ENCODE measurements at places on chromosomes 4 and X.

GRCh38 chr4:164081801-164082200, 587.3 kb downstream of the TMA16 start:
- no peak for DNase-seq

- DNase-seq = no peak
Observed at GRCh38 chr4:158809611-158810486, 41.0 kb downstream of the FNIP2 start.

DNA sequence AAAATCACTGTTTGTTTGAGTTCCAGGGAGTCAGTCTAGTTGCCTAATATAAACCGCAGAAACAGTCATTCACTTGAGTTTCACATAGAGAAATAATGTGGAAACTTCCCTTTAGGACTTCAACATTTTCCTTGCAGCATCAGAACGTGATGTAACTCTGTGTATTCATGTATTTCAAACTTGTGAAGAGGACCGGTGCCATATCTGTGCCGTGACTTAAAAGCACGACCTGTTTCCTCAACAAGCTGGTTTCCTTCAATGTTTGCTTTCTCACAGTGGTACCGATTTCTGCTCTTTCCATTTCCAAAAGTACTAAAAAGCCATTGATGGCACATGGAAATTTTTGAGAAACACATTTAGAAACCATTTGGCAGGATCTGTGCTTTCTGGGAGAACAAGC, 166.6 kb upstream of the RAPGEF2 start:
- no peak for DNase-seq

DNA sequence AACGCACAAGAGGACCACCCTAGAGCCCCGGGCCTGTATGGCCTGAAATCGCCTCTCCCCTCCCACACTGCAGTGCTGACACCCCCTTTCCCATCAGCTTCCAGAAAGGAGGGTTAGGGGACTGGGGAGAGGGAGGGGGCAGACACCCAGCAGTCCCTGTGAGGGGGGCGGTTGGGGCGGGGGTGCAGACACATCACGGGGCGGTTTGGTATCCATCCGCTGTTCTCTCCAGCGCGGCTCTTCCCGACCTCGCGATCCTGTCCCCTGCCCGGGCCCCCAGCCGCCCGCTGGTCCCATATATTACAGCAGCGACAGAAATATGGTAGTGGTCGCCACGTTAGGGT, 404 bp upstream of the GPRASP2 start:
- no peak for DNase-seq

GRCh38 chr4:137421796-137422195, 110.5 kb downstream of the PCDH18 start:
- DNase-seq = no peak

GRCh38 chr4:158873795-158874401, 105.1 kb downstream of the FNIP2 start:
- no peak for DNase-seq

- no peak for DNase-seq
Observed at GRCh38 chrX:72477781-72478181, 94.9 kb downstream of the HDAC8 start.

- no peak for DNase-seq
Observed at GRCh38 chrX:27674491-27674890, 84.3 kb downstream of the DCAF8L2 start.

DNA sequence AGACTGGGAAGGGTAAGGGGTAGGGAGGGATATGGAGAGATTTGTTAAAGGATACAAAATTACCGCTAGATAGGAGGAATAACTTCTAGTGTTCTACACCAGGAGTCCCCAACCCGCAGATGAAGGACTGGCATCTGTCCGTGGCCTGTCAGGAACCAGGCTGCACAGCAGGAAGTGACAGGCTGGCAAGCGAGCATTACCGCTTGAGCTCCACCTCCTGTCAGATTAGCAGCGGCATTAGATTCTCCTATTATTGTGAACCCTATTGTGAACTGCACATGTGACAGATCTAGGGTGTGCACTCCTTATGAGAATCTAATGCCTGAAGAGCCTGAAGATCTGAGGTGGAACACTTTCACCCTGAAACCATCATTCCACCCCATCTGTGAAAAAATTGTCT, 27.9 kb upstream of the BBS7 start:
- DNase-seq = no peak

DNA sequence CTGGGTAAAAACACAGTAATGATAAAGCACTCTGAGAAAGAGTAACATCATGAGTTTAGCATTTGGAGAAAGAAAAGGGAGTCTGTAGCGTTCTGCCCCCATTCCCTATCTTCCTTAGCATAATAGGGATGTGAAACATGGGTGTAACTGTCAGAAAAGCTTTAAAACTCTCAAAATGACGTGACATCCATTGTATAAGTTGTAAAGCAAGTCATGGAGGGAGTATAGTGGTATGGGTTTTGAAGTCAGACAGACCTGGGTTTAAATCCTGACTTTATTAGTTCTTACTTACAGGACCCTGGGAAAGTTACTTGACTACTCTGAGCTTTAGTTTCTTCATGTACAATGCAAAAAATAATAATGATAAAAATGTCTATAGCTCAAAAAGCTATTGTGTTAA, 17.1 kb downstream of the FBXO8 start:
- DNase-seq = no peak

DNA sequence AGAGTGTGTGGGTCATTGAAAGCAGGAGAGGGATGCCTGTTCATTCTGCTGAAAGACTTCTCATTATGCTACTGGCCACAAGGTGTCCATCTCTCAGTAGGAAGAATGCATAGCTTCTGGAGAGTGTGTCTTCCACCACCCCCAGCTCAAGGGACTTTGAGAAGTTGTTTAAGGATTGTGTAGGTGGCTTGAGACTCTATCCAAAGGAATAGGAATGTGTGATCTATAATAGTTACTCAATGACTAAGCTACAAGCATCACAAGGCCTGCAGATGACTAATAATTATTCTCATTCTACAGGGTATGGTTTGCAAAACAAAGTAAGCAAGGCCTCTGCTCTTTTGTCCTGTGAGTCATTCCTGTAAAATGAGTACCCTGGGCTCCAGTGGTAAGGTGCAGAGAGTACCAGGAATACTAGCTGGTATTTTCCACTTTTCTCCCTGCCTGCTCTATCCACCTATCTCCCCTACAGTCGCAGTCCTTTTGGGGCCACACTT, 279.8 kb upstream of the BOD1L1 start:
- no peak for DNase-seq

GRCh38 chrX:140229191-140229590, 263.9 kb upstream of the CXorf66 start:
- no peak for DNase-seq

DNA sequence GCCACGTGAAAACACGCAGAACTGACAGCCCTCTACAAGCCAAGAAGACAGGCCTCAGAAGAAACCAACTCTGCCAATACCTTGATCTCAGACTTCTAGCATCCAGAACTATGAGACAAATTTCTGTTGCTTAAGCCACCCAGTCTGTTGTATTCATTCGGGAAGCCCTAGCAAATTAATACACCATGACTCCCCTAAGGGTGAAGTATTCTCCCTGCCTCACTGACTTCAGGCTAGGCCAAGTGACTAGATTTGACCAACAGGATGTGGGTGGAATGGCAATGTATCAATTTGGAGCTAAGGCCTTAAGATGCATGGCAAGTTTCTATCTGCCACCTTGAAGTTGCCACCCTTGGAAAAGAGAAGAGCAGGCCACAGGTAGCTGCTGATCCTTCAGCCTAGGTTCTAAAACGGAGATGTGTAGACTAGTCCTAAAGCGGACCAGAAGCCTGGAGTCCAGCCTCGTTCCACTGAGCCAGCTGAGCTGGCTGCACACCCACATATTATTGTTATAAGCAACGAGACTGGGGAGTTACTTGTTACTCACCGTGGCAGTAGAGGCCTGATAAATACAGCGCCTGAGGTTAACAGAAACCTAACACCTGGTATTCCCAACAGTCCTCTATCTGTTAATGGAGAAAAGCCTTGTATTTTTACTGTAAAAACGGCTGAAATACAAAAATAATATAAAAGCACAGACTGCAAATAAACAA, 16.4 kb downstream of the SCARB2 start:
- no peak for DNase-seq

DNA sequence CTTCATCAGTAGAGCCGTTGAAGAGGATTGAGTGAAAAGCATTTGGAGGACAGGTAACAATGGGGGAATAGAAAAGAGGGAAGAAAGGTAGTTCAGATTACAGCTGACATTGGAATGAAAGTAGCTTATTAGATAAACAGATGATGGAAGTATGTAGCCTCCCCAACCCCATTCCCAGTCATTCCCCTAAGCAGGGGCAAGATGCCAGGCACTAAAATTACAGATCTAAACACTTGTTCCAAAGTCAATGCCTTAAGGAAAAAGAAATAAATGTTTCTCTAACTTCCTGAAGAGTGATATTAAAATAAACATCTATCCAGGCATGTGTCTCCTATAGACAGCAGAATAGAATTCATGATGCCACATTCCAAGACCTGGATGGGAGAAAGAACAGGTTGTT, 350.8 kb downstream of the PDGFC start:
- no peak for DNase-seq

DNA sequence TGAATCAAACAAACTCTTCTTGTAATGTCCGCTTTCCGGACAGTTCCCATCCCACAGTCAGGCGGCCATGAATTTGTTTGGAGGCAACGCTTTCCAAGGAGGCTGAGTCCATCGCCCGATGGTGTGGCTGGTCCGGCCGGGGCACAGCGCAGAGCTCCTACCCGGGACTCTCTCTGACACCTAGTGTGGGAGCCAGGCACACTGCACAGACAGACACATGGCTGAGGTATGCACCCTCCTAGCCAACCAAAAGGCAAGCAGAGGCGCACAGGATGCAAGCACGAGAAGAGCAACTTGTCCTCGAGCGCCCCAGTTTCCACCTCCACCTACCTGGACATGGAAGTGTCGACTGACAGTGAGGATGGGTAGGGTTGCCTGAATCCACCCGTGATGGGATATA, 87.5 kb downstream of the LEF1 start:
- DNase-seq = no peak

DNA sequence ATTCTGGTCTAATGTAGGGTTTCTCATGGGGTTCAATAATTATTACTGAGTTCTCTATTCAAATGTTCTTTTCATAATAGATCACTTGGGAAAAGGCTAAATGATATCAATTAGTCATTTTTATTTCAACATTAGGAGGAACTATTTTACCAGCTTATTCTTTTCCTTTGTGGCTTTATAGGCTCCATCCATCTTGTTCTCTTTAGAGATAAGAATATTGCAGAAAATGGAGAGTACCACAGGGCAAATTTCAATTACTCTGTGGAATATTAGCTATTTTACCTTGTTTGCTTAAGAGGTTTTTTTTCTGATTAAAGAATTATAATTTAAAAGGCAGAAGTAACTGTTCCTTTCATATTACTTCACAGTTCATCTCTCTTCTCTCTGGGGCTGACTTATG, 55.8 kb downstream of the MAP9 start:
- no peak for DNase-seq

DNA sequence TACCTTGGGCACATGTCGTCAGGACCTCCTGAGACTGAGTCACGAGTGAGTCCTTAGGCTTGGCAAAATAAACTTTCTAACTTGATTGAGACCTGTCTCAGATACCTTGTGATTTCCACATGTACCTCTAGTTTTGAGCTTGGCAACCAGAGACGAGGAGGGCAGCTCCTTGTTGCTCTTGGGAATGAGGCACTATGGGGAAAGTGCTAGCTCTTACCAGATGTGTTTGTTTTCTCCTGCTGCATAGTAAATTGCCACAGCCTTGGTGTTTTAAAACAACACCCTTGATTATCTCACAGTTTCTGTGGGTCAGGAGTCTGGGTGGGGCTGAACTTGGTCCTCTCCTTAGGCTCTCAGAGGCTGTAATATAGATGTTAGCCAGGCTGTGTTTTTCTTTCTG, 59.1 kb upstream of the MAML3 start:
- DNase-seq = no peak

DNA sequence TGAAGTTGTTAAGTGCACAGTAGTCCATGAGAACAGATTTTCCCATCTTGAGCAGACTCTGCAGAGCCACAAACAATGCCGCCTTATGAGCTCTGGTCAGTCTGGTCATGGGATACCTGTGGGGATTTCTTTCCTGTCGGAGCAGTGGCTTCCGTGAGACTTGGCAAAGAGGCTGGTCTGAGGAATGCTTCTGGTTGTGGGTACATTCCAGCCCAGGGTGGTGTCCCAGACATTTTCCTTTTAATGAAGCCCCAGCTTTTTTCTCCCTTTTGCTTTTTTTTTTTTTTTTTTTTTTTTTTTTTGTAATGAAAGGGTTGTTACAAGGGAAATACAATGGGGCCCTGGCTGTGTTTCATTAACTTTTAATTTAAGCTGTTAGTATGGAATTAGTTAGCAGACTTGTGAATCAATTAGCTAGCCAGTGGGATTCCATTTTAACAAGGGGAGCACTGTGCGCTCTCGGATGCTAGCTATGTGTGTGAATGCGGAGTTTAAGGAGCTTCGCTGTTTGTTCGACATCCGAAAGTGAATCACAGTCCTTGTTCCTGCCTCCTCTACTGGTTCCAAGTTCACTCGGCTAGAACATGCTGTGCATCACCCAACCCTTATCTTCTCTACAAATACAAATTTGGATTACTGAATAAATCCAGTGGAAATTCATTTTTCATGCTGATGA, 225.1 kb downstream of the CBR4 start:
- DNase-seq = no peak

DNA sequence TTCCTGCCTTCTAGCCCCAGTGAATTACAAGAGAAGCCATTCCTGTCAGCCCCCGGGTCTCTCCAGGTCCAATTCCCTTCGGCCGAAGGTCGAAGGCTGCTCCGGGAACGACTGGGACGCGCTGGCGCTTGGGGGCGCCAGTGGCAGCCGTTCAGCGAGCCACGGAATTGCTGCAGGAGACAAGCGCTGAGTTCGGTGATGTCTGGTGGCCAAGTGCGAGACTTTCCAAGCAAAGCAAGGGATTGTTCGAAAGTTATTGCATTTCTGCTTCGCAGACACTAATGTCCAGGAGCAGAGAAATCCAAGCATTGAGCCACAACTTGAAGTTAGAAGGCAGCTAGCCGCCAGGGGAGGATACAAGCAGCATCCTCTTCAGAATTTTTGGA, 1.1 kb upstream of the DKK2 start:
- no peak for DNase-seq

GRCh38 chrX:119468551-119469312, 488 bp downstream of the SLC25A5 start:
- DNase-seq = peak; percentile 75

All from activated gamma-delta T cell (primary cell).